ENCODE measurements at places on chromosomes 1 and 21.

GRCh38 chr21:43193651-43194302, 25.0 kb downstream of the CRYAA start:
- peak; percentile 7 for DNase-seq

GRCh38 chr1:209398313-209398991, 185.1 kb upstream of the CAMK1G start:
- DNase-seq, result no peak

- DNase-seq, result no peak
Measured at GRCh38 chr1:29695036-29695435, 458.7 kb downstream of the PTPRU start.

DNA sequence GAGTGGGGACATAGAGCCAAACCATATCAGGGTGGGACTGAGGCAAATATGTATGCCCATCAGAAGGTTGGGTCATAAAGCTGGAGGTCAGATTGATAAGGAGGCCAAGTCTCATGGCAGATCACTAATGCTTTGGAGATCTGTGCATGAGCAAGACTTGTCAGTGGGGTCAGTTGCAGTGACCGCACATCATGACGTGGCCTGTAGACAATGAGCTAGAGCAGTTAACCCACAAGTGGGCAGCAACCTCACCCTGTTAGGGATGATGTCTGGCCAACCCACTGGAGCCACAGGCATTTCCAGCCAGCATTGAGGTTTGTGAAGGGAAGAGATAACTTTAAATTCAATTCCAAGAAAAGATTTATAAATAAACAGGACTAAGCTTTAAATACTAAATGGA, 66.7 kb downstream of the XCL1 start:
- DNase-seq, result no peak

GRCh38 chr1:42096554-42096953, 56.7 kb upstream of the GUCA2B start:
- DNase-seq, result no peak

All from activated CD4-positive, alpha-beta T cell treated with anti-CD3 and anti-CD28 coated beads, Interleukin-2, amount 50 U/mL, for 48 hours (primary cell).